ENCODE measurements at places on chromosomes 6 and 20. TPM values are rescaled to one million over a fixed set of nuclear protein-coding genes. Genes with fewer than 3 reads are reported as not detected.

DNA sequence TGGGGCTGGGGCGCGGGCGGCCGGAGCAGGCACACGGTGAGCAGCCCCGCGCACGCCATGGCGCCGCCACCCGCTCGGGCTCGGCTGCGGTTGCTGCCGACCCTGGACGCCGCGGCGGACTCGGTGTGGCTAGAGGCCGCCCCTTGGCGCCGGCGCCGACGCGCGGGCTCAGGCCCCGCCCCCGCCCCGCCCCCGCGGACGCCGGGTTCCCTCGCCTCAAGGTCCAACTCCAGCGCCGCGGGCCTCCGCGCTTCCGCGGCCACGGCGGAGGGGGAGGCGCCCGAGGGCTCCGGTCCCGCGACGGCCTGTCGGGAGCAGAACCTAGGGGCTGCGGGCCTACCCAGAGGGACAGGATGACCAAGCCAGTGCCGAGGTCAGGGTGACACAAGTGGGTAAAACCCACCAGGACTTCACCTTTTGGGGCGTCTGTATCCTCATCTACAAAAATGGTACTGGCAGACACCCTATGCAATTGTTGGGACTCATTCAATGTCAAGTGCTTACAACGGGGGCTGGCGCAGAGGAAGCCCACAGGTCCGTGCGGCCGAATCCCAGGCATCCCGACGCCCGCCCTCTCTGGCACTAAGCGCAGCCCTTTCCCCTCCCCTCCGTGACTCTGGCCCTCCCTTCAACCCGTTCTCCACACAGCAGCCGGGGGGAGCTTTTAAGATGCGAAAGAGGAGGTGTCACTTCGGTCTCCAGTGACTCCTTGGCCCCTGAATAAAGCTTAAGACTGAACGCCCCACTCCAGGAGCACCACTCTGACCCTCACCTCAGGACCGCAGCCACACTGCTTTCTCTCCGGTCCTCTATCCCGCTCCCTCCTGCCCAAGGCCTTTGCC, at the start of gene NECAB3:
NECAB3 (minus strand) TSS at position 135 of the 842 bp plus-strand sequence; CDS start at position 59, 76 bp downstream.
- H3K4me1 ChIP-seq, result peaks cover 52% of the 10 kb centered on the region
- peak; percentile 94 for DNase-seq
- H3K27me3 ChIP-seq, result no peaks in the 10 kb centered on the region
- peak within 1 kb of the TSS; percentile 48 for H3K4me3 ChIP-seq
- no peaks in the 10 kb centered on the region for H3K36me3 ChIP-seq

- H3K27me3 ChIP-seq, result no peaks in the 10 kb centered on the region
- no peak overlapping the region for H3K27ac ChIP-seq
- H3K36me3 ChIP-seq, result no peaks in the 10 kb centered on the region
- no peak for DNase-seq
- no peak overlapping the region for H3K4me3 ChIP-seq
Observed at GRCh38 chr20:2023151-2023550, 29.3 kb upstream of the PDYN start.

- no peaks in the 10 kb centered on the region for H3K36me3 ChIP-seq
- no peaks in the 10 kb centered on the region for H3K27me3 ChIP-seq
- no peaks in the 10 kb centered on the region for H3K4me1 ChIP-seq
- no peak overlapping the region for H3K27ac ChIP-seq
- no peak for DNase-seq
- no peak overlapping the region for H3K4me3 ChIP-seq
Observed at GRCh38 chr20:47950124-47950912, 165.0 kb upstream of the SULF2 start.

Gene PGC
- total RNA-seq, result not detected

Gene GPLD1
- total RNA-seq, result 2.6 TPM

Gene APCDD1L
- total RNA-seq, result not detected

Data from spleen (tissue), 13 donors.